ENCODE measurements at places on chromosomes 3 and 15.

DNA sequence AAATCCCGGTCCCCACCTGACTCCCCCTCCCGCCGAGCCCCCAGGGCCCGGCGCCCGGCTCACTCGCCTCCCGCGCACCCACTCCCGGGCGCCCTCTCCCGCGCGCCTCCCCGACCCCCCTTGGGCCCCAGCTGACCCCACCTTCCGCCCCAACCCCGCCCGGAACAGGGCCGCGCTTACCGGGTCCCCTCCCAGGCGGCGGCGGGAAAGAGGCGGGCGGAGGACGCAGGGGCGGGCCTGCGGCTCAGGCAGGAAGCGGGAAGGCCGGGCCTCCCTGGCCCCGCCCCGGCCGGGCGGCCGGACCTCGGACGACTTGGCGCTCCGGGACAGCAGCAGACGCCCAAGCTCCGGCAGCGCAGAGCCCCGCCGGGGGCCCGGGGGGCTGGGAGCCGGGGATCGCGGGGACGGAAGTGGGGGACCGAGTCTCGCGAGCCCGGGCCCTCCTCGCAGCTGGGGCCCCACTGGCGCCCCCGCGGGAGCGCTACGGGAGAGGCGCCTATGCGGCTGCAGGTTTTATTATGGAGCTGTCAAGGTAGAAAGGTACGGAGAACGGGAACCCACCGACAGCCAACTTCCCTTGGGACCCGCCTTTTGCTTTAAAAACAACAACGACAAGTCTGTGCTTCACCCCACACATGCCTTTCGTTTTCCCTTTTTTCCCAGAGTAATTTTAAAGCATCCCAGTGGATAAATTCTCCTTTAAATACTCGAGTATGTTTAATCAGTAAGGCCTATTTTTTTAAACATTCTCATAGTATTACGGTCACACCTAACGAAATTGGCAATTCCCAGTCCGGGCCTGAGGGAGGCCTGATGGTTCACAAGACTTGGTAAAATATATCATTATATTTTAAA is at the start of gene SLC41A3:
TSS of gene SLC41A3 (minus strand) at position 212 of the 855 bp plus-strand sequence. CDS start 15,905 bp downstream, outside the sequence.
- DNase-seq: peak; percentile 86

- no peak for DNase-seq
These were observed 27.2 kb upstream of the ATP1B3 start for GRCh38 chr3:141849056-141849815.

GRCh38 chr3:134971306-134971705 is 176.2 kb downstream of the EPHB1 start:
- peak; percentile 9 for DNase-seq

DNA sequence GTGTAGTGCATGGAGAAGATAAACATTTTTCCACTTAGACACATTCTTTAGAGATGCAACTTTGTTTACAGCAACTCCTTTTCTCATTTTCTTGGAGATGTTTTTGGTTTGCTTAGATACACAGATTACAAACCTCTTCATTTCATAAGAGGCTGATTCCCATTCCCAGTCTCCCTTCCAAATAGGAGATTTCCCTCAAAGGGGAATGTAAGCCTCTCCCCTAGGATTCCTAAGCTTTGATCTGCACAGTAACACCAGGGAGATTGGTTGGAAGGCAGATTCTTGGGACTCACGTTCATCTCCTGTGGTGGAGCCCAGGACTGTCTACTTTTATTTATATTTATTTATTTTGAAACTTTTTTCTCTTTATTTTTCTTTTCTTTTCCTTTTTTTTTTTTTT is 63.2 kb downstream of the MCTP2 start:
- no peak for DNase-seq

DNA sequence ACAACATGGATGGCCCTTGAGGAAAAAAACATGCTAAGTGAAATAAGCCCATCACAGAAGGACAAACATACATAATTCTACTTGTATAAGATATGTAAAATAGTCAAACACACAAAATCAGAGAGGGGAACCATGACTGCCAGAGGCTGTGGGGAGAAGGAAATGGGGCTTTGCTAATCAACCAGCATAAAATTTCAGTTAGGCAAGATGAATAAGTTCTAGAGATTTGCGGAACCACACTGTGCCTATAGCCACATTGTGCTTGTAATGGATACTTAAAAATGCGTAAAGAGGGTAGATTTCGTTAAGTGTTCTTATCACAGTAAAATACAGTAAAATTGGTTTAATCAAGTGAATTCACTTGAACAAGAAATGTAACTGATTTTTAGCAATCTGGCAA is 33.7 kb upstream of the SPTBN5 start:
- no peak for DNase-seq

GRCh38 chr15:31004220-31004733 is 12.8 kb upstream of the MTMR10 start:
- no peak for DNase-seq

DNA sequence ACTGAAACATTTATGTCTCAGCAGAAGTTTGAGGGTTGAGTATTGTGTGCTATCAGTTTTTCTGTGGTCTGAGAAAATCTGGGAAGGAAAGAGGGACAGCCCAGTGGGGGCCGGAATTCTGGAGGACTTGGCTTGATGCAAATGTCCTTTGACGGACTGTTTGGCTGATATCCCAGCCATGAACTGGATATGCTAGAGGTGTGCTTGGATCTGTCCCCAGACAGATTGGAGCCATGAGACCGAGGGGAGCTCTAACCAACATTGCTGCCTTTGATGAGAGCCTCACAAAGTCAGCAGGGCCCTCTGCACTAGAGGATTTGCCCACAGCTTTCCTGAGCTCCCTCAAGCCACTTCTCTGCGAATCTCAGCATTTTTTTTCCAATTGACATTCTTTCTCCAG is 405.6 kb downstream of the NTRK3 start:
- no peak for DNase-seq

- peak; percentile 55 for DNase-seq
These were observed 38.7 kb downstream of the ANP32A start for GRCh38 chr15:68781766-68782588.

- DNase-seq: no peak
These were observed 19.5 kb upstream of the CLDN18 start for GRCh38 chr3:137990427-137990826.

DNA sequence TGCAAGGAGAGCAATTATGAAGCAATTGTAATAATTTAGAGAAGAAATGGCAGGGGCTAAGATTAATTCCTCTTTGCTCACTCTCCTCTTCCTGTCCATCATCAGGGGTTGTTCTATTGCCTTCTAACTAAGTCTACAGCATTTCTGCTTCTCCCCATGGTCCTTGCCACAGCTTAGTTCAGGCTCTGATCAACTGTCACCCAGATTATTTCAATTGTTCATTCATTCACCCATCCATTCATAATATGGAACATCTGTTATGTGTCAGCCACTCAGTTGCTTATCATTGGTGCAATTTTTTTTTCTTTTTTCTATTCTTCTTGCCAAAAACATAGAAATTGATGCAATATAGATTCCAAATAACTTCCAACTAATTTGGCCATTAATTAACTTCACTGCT is 93.2 kb downstream of the CD47 start:
- DNase-seq: no peak

DNA sequence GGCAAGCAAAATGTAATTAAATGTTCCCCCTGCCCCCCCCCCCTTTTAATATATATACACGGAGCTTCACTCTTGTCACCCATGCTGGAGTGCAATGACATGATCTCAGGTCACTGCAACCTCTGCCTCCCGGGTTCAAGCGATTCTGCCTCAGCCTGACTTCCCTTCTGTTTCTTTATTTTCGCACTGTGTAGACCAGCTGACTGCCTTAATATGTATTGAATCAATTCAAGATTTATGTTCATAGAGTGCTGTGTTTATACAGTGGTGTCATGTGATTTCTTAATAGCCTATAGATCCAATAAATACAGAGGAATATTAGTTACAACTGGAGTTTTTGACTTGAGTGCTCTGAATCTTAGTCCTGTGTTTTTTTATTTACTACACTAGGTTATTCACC is 39.0 kb downstream of the SLC25A36 start:
- DNase-seq: no peak

GRCh38 chr3:171172070-171172469 is 145.6 kb upstream of the SLC2A2 start:
- DNase-seq: no peak

- no peak for DNase-seq
These were observed 13.4 kb downstream of the HTR3C start for GRCh38 chr3:184066211-184066610.

DNA sequence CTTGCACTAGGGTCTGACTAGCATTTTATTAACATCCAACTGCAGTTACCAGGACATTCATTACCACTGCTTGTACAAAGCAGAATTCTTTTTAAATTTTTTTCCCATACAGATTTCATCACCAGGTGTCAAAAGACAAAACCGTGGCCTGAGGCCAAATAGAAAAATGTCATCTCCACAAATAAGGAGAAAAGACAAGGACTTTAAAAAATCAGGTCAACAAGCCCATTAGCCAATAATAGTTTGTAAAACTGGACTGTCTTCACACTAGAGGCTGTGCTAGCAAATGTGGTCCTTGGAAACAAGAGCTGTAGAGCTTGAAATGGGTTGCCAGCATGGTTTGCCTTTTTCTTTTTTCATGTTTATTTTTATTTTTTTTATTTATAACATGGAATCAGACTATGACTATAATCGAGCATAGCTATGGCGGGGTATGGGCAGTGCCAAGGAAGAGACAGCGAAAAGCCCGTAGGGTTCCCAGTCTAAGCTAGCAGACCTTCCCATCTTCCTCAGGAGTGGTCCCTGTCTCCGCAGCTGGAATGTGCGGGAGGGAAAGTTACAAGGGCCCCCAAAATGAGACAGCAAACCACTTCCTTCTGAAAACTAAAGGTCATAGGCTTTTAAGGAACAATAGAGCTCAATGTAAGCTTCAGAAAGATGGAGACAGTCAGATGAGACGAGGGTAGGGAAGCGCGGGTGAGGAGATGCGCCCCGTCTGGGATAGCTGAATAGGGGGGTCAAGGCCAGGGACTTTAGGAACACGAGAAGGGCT is 1.5 kb downstream of the PTPN9 start:
- no peak for DNase-seq

GRCh38 chr15:40768521-40769273 is 1.1 kb upstream of the C15orf62 start:
- no peak for DNase-seq

- peak; percentile 8 for DNase-seq
These were observed 125.5 kb upstream of the PRR20G start for GRCh38 chr3:127413318-127413673.

GRCh38 chr3:177464392-177465256 is 267.3 kb upstream of the TBL1XR1 start:
- DNase-seq: no peak

- no peak for DNase-seq
These were observed 116.4 kb downstream of the OXSM start for GRCh38 chr3:25906132-25906906.

DNA sequence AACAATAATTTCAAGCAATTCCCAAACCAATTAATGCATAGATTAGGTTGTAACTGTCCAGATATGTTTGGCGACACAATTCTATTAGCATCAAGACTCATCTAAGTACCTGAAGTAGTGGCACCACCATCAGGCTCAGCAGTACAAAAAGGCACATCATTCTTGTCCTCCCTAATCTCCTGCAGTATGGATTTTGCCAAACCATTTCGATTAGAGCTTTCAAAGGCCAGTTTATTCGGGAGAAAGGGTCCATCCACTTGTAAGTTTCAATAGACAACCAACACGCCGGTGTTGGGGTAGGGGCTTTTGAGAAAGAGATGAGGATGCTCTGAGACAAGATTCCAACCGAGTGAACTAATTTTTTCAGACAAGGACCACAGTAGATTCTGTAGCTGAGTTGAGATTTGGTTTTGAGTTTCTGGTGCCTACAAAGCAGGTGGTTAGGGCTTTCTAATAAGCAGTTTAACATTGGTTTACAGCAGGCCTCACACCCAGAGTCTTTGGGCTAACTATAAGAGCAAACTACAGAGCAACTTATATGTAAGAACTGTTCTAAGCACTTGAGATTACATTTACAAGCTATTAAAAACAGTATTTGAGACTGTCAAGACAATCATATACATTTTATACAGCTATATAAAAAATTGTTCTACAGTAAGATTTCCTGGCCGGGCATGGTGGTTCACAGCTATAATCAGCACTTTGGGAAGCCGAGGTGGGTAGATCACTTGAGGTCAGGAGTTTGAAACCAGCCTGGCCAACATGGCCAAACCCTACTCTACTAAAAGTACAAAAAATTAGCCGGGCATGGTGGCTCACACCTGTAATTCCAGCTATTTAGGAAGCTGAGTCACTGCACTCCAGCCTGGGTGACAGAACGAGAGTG is 4.5 kb downstream of the RPL22L1 start:
- no peak for DNase-seq

DNA sequence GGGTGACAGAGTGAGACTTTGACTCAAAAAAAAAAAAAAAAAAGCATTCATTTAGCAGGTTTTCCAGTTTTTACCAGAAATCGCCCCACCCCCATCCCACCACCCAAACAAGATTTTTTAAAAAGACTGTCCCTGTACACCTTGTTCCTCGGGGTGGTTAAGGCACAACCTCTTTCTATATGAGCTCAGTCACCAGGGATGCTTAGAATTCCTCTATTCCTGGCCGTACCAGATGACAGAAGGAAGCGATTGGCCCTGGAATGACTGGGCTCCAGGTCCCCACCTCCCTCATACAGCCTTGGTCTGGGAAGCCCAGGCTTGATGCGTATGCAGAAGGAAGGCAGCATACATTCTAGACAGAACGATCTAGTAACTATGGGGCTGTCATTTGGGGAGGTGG is 25.6 kb downstream of the IDH2 start:
- DNase-seq: no peak

DNA sequence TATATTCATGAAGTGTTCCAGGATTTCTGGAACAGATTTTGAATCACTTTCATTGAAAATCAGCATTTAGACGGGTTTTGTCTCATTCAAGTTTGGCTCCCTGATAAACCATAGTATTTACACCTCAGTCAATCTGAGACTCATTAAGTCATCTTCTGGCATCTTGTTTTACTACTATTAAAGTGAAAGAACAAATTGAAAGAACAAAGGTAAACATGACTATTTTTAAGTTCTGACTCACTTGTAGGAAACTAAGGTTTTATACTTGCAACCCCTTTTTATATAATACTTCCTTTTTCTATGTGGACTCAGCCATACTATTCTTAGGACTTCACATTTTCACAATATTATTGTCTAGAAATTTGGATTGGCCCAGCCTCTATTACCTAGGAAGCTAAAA is 854.4 kb downstream of the SQOR start:
- DNase-seq: no peak

DNA sequence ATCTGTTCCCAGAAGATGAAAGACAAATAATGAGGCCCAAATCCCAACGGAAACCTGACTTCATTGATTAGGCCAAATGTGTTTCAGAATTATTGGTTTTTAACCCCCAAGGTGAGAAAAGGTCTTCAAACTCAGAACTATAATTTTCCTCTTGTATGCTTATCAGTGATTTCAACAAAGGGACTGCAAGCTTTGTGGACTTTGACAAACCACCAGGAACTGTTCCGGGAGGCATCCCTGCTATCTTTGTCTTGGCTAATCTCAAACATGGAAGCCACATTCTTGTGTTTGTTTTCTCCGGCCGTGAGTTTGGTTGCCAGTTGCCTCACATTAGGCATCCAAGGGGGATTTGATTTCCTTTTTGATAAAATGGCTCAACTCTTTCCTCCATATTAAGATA is 19.5 kb downstream of the ARHGEF3 start:
- DNase-seq: no peak
